ENCODE measurements at places on chromosomes 1 and 21.
A peak's percentile ranks its signal among the peaks of the same experiment; 100 is the strongest.

DNA sequence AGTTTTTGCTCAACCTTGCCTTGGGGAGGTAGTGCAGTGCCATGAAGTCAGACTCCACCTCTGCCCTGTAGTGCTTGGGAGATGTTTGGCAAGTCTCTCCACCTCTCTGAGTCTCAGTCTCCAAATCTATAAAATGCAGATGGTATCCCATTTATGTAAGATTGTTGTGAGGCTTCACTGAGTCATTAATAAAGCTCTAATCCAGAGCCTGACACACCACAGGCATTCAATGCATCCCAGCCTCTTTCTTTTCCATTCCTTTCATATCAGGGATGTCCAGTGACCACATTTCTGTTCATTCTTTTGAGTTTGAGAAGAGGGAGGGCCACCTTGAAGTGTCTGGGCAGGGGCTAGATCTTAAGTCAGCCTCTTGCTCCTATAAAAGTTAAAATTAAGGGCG, 37.6 kb upstream of the LMO4 start:
- DNase-seq: no peak

GRCh38 chr1:76314730-76315129, 240.2 kb downstream of the ST6GALNAC3 start:
- DNase-seq: no peak

GRCh38 chr1:59967141-59967697, 40.6 kb upstream of the CYP2J2 start:
- DNase-seq: no peak

DNA sequence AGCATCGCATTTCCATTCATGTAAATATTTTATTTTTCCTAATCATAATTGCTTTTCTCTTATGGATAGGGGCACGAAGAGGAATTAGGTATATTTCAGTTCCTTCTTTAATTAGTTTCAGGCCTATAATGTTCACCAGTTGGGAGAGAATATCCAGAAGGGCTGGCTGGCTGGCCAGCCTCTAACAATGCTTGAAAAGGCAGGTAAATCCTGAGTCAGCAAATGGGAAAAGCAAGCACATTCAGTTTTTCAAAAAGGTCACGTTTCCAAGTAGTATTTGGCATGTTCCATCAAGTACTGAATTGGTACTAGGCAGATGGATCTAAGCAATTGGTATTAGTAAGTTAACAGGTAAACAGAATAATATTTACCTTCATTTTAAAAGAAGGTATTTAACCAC, 8.0 kb downstream of the RAB29 start:
- DNase-seq: no peak

GRCh38 chr1:66332548-66332901, 201.4 kb upstream of the SGIP1 start:
- no peak for DNase-seq

- no peak for DNase-seq
These were observed 37.2 kb downstream of the SCCPDH start for GRCh38 chr1:246761396-246761795.

DNA sequence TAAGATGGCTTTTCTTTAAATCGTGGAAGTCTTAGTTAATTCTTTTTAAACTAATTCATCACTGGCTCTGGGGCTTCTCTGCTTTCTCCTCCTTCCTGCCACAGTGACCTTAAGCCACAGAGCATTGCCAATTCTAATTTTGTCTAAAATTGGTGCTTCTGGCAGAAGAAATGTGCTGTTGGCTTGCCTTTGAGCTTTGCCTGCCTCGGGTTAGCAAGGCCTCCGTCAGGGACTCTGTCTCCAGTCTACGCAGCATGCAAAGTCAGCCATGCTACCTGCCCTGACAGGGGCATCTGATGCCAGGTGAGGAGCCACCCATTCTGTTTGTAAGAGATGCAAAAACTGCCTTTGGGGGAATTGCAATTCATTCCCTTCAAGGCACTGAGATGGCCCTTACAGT, 25.2 kb downstream of the CLDN14 start:
- DNase-seq: no peak

DNA sequence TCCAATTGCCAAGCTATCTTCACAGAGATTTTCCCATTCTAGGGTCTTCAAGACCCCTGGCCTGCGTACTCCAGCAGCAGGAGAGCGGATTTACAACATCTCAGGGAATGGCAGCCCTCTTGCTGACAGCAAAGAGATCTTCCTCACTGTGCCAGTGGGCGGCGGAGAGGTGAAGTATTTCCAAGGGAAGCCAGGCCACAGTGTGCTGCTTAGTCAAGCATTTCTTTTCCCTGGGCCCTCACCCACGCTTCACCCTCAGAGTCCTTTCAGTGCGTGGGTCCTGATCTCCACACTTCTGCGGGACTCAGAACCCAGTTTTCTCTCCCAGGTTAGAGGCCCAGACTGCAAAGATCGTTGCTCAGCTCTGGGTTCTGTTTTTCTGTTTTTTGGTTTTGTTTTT, 13.1 kb downstream of the CDCA8 start:
- peak; percentile 40 for DNase-seq

DNA sequence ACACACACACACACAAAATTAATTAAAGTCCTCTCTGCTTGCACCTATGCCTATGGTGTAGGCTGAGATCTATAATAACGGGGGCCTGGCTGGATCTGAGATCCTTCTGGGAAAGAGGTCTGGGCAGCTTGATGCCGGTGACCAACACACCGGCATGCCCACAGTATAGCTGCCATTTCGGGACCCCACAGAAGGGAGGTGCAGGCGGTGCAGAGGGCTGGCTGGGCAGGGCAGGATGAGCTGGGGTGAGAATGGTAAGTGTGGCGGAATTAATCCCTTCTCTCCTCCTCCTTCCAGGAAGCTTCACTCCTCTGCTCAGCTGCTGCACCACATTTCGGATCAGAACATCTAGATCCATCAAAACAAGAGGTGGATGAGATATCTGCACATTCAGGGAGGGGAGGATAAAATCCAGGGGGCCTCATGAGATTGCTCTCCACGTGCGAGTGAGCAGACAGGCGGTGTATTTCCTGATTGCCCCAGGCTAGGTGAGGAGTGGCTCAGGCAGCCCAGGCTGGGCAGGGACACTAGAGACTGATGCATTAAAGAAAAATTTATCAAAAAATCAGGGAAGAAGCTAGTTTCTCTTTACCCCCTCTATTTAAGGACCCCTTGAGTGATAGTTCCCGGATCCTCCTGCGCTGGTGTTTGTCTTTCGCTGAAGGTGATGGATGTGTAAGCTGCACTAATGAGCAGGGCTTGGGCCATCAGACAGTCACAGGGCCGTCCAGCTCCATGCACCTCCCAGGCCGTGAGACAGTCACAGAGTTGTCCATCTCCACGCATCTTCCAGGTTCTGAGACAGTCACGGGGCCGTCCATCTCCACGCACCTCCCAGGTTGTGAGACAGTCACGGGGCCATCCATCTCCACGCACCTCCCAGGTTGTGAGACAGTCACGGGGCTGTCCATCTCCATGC, 449.9 kb downstream of the PTPRU start:
- peak; percentile 46 for DNase-seq

DNA sequence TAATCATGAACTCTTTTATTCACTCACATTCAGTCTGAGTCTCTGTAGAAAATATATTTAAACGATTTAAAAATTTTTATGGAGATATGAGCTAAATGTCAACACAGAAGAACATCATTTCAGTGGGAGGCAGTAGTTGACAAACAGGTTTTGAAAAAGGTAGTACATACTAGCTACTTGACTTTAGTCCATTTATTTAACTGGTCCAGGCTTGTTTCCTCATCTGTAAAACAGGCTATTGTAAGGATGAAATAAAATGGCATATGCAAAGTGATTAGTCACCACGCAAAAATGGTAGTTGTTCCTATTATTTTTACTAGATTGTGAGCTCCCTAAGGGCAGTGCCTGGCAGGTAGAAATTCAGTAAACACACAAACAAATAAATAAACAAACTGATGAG, 75.2 kb downstream of the NTPCR start:
- DNase-seq: no peak

DNA sequence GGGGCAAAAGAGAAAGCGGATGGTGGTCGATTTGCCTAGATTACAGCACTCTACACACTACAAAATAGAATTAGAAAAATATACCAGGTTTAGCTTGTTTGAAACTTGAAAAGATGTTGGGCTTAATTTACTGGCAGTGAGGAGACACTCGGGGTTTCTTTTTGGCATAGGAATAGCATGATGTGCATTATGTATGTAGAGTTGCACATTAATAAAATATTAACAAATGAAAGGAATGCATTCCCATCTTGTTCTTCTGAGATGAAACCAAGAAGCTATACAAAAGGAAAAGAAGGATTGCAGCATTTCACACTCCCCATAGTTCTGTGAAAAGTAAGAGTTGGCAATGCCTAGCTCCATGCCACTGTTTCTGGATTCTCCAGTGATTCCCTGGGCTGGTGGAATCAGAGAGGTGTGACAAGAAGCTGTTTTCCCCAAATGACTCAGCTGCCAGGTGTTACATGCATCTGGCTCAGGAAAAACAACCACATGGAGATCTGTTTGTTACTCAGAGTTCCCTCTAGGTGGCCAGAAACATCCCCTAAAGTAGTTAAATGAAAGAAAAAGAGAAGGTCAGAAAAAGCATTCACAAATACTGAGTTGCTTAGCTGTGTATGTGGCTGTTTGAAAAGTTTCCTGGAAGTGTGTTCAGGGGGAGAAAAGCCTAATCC, 115.6 kb downstream of the UCK2 start:
- DNase-seq: no peak

GRCh38 chr1:11797525-11798216, 8.1 kb downstream of the MTHFR start:
- DNase-seq: peak; percentile 65

- DNase-seq: no peak
These were observed 385.9 kb downstream of the CAMTA1 start for GRCh38 chr1:7171168-7171567.

DNA sequence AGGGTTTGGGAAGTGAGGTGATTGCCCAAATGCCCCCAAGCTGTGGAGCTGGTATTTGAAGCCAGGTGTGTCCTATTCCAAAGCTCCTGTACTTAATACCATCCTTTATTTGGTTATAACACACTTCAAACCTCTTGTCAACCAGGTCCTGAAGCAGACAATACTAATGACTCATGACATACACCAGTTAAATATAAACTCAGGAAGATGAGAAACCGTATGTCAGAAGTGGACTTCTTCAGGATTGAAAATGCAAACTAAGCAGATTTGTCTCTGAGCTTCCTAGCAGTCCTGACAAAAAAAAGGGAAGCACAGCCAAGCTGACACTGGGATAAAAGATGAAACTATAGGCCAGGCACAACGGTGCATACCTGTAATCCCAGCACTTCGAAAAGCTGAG, 70.6 kb downstream of the ALPL start:
- no peak for DNase-seq

GRCh38 chr1:13494712-13495111, 19.1 kb downstream of the LRRC38 start:
- DNase-seq: no peak

DNA sequence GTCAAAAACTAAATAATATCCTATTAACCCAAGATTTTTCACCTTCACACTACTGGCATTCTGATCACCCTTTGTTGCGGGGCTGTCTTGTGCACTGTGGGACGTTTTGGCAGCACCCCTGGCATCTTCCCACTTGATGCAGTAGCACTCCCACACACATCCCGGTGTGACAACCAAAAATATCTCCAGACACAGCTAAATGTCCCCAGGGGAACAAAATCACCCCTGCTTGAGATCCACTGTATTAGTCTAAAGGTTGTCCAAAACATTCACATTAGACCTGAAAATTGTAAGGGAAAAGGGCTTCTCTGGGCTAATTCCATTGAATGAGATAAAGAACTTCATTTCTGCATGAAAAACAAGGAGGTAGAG, 37.8 kb downstream of the PLEKHO1 start:
- DNase-seq: no peak

DNA sequence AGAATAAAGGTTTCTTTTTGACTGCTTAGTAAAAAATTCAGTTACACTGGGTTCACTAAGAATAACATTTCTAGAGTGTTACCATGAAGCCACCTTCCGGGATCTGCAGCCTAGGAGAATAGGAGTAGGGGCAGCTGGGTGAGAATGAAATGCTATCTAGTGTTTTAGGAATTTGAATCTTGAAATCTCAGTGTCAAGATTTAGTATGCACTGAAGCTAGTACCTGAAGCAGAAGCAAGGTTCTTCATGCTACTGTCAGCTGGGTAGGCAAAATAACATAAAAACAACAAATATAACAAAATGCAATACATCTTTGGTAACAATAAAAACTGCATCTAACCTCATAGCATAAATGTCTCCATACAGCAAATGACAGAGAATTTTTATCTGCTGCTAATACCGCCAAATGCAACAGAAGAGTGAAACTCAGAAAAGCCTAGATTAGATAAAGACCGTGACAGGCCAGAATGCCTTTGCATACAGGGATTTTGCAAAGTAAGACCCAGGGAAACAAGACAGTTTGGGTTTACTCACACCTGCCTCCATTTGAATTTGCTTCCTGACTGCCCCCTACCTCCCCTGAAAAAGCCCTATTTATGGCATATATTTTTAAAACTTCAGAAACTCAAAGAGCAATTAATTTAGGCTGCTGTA, 58.2 kb downstream of the GADD45A start:
- no peak for DNase-seq

- DNase-seq: peak; percentile 92
These were observed 52.4 kb downstream of the CHD5 start for GRCh38 chr1:6127587-6128163.
